ENCODE measurements at places on chromosomes 3 and 15.

DNA sequence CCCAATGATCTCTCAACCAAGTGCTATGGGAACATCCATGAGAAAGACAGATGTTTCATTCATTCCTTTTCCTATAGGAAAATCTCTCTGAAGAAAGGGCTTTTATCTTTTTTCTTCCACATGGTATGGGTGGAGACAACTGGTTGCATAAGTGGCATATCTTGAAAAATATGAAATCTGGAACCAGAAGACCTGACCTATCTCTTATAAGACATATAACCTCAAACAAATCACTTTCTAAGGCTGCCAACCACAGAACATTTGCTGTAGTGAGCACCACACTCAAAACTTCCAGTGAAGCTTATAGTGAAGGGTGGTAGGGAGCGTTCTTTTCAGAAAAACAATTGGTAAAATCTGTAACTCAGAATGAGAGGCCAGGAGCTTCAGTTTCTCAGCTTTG, 58.5 kb downstream of the SHQ1 start:
- no peak for DNase-seq

- no peak for DNase-seq
Measured at GRCh38 chr15:74604983-74605794, 10.4 kb upstream of the CLK3 start.

GRCh38 chr3:120182613-120183511, 88.6 kb upstream of the GSK3B start:
- DNase-seq = no peak

DNA sequence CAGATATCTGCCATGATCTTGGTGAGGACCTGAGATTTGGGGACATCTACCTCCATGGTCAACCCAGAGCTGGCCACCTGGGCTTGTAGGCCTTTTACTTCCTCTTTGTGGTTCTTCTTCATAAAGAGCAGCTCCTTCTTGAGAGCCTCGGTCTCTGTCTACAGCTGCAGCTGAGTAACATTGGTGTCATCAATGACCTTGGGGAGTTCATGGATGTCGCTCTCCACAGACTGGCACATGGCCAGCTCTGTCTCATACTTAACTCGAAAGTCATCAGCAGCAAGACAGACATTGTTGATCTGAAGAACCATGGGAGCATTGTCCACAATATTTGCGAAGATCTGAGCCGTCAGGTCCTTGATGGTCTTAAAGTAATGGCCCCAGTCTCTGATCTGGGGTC, 15.7 kb upstream of the RASA2 start:
- DNase-seq = no peak

- no peak for DNase-seq
Measured at GRCh38 chr15:68083463-68083862, 29.3 kb downstream of the PIAS1 start.

- DNase-seq = no peak
Measured at GRCh38 chr15:77507143-77507897, 86.6 kb downstream of the HMG20A start.

DNA sequence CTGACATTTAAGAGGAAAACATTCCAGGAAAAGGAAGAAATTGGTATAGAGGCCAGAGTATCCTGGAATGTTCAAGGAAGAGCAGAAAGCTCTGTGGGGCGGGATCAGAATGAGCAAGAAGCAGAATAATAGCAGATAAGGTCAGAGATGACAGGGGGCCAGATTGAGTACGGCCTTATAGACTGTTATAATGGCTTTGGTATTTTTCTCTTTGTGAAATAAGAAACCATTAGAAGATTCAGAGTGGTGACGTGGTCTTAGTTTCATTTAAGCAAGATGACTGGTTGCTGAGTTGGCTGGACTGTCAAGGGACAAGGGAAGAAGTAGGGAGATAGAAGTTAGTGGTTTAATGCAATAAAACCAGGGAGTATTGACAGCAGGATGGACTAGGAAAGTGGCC, 218.3 kb upstream of the SOX2 start:
- no peak for DNase-seq

GRCh38 chr3:127900536-127900935, 14.5 kb upstream of the KBTBD12 start:
- DNase-seq = no peak

- DNase-seq = no peak
Measured at GRCh38 chr15:39573287-39573686, 7.6 kb upstream of the THBS1 start.

DNA sequence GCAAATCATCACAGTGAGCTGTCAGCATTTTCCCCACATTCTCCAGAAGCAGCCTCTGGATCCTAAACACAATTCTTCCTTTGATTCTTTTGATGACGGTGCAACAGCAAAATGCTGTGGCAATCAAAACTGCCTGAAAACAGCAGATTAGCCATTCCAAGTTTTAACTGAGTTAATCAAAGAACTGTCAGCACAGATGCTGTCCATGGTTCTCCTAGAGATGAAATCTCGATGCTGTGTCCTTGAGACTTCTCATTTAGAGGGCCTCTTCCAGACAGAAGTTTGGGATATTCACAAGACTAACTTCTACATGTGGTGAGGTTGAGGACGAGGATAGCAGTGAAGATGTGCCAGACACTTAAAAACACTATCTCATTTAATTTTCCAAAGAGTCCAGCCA, 50.4 kb upstream of the GYG1 start:
- DNase-seq = no peak

DNA sequence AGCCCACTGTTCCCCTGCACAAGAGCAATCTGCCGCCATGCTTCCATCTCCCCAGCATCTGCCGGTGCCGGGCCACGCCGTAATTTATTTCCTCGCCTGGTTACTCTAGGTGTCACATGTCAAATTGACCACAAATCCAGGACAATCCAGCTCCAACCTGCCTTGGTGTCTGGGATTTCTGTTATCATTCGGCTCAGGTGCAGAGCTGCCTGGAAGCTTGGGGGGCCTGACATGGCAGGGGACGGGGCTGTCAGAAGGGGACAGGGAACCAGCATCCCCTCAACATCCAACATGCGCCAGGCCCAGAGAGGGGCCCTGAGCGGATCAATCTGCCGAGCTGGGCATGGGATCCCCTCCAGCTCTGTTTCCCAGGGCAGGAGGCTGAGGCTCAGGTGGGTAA, 47.9 kb downstream of the HMCES start:
- DNase-seq = no peak

- DNase-seq = no peak
Measured at GRCh38 chr3:24088782-24089181, 143.7 kb downstream of the NR1D2 start.

GRCh38 chr15:66588971-66589370, 23.2 kb upstream of the LCTL start:
- DNase-seq = no peak

GRCh38 chr3:134237454-134238145, 13.1 kb downstream of the RYK start:
- DNase-seq = no peak

GRCh38 chr3:146052791-146053310, 108.1 kb downstream of the PLOD2 start:
- DNase-seq = no peak

DNA sequence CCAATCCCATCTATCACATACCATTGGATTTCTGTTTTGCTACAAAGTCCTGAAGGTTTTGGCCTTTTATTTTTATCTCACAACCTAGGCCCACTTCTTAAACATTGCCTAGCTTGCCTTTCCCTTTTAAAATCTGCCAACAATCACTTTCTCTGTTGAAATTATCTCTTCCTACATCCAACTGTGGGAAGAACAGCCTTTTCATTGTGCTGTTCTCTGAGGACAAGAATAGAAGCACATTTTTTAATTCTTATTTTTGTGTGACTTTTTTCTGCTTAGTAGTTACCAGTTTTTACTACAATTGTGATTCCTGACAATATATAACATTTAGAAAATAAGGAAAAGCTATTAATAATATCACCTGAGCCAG, 159.2 kb downstream of the CNTN6 start:
- DNase-seq = no peak

DNA sequence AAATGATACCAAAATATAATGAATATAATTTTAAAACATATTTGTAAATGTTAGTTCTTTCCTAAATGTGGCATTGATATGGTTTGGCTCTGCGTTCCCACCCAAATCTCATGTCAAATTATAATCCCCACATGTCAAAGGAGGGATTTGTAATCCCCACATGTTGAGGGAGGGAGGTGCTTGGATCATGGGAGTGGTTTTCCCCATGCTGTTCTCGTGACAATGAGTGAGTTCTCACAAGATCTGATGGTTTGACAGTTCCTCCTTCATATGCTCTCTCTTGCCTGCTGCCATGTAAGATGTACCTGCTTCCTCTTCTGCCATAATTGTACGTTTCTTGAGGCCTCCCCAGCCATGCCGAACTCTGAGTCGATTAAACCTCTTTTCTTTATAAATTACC, 12.0 kb downstream of the CGGBP1 start:
- no peak for DNase-seq

DNA sequence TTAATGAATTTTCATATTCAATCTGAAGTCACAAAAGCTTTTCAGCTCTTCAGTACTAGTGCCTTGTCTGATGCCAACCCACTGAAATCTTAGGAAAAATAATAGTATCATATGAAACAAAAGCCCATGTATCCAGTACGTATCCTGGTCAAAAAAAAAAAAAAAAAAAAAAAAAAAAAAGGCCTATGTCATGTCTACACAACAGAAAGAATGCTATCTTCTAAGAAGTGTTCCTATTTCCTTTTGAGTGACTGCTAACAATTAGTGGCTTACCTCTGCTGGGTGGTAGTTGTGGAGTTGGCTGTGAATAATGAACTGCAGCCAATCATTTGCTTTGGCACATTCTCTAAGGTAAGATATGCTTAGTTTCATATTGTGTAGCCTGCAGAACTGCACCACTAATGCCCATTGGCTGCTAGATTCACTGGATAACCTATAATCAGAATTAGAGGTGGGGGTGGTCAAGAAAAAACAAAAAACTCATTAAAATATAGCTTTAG, 59.6 kb downstream of the EIF3J start:
- no peak for DNase-seq

DNA sequence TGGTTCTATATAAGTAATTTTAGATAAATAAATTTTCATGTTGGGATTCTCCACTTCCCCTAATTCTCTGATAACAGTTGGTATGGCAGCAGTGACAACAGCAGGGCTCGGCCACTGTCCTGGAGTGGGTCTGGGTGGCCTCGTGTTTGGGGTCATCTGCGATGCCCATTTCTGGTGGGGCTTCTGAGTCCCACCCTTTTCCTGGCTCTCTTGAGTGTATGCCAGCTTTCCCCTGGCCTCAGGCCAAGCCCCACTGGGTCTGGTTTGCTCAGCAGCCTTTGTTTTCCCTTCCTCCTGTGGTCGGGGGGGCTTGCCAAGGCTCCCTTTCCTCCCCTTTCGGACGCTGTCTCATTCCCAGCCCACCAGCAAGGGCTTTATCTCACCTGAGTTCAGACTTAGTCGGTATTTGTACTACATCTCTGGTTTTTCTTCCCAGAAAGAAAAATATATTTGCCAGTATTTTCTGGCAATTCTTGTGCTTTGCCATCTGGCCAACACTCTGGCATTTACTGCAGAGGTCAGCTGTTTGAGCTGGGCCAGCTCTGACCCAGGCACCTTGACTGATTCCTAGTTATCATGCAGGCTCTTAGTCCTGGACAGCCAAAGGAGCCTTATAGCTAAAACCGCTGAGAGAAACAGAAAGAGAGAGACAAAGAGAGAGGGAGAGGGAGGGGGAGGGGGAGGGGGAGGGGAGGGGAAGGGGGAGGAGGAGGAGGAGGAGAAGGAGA, 35.2 kb downstream of the MYZAP start:
- DNase-seq = no peak

- DNase-seq = no peak
Measured at GRCh38 chr3:174495928-174496327, 363.2 kb upstream of the NAALADL2 start.

GRCh38 chr3:184563941-184564684, 2.5 kb downstream of the EPHB3 start:
- no peak for DNase-seq

DNA sequence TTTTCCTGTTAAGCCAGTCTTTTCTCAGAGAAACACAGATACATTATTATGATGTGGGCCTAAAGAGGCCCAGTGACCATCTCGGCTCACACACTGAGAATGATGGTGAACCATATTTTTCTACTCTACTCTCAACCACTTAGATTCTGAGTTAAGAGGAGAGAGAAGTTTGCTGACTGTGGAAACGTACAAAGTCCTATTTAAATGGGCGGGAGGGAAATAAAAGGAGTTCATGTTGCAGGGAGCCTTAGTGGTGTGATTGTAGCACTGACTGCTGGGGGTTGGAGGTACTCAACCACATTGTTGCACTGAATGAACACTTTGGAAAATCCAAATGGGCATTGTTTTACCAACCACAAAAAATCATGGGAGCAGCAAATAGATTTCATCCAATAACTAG, 51.0 kb downstream of the ATP8B4 start:
- DNase-seq = no peak

- DNase-seq = no peak
Measured at GRCh38 chr3:114444216-114444615, 150.4 kb downstream of the TIGIT start.

DNA sequence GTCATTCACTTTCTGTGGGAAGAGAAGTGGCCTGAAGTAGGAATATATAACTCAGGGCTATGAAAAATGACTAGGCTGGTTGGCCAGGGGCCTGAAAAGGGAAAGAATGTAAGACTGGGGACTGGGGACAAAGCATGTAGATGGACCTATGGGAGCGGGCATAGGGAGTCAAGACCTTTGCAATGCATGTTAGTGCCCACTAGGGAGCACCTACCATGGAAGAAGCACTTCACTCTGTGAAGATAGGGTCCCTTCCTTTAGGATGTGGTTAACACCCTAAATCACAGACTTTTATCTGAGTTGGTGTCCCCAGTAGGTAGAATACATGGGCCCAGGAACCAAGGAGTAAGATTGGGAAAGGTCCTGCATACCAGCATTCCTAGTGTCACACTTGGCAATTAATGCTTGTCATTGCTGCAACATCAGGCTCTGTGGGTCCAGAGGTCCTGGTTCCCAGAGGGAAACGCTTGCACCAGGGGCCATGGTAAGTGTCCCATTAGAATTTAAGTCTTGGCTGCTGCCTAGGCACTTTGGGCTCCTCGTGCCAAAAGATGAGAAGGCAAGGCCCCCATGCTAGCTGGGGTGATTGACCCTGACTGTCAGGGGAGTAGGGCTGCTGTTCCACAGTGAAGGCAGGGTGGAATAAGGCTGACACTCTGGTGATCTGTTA, 79.6 kb downstream of the CRYGS start:
- DNase-seq = no peak

DNA sequence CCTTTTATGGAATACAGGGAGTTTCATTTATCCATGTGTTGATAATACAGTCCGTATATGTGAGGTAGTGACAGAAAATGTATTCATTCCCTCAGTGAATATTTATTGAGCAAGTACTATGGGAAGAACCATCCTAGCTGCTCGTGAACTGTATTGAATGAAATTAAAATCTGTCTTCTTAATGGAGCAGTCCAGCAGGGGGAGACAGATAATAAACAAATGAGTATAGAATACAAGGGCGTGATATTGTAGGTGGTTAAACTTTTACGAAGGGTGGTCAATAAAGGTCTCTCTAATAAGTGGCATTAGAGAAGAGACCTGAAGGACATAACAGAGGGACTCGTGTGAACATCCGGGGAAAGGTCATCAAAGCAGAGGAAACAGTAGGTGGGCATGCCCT, 62.7 kb upstream of the OSTN start:
- DNase-seq = no peak

DNA sequence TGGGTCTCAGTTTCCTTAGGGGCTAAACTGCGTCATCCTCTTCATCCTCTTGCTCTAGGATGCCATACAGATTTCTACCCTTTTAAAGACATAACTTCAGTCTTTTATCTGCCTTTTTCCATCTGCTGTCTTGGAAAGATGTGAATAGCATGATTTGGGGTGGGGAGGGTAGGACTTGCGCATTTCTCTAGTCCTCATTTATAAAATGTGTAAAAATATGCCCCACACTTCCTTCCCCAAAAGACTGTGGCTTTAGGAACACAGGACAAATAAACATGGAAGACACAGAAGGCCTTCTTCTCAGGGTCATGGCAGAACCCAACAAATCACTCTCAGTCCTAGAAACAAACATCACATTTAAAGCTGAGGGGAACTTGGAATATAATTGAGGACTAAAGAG, 48.4 kb upstream of the BCL6 start:
- no peak for DNase-seq

Measured in stimulated activated CD8-positive, alpha-beta memory T cell treated with anti-CD3 and anti-CD28 coated beads, Interleukin-4, amount 100 ng/mL, for 1 hour (primary cell).